ENCODE measurements at places on chromosomes 11 and 22.

- peak; percentile 60 for DNase-seq
Observed at GRCh38 chr22:50027639-50028537, 15.3 kb upstream of the IL17REL start.

GRCh38 chr11:44223238-44223637 lies 86.7 kb downstream of the ALX4 start:
- DNase-seq, result peak; percentile 57

- no peak for DNase-seq
Observed at GRCh38 chr22:50360578-50360977, 17.5 kb downstream of the PPP6R2 start.

GRCh38 chr11:108160970-108161566 lies 39.7 kb downstream of the ACAT1 start:
- no peak for DNase-seq

- DNase-seq, result no peak
Observed at GRCh38 chr11:46236918-46237247, 40.6 kb upstream of the CREB3L1 start.

- no peak for DNase-seq
Observed at GRCh38 chr11:57085611-57086010, 96.1 kb upstream of the LRRC55 start.

- DNase-seq, result no peak
Observed at GRCh38 chr11:117519590-117519989, 191.9 kb downstream of the CEP164 start.

GRCh38 chr11:114233755-114234154 lies 62.4 kb upstream of the NNMT start:
- DNase-seq, result no peak

DNA sequence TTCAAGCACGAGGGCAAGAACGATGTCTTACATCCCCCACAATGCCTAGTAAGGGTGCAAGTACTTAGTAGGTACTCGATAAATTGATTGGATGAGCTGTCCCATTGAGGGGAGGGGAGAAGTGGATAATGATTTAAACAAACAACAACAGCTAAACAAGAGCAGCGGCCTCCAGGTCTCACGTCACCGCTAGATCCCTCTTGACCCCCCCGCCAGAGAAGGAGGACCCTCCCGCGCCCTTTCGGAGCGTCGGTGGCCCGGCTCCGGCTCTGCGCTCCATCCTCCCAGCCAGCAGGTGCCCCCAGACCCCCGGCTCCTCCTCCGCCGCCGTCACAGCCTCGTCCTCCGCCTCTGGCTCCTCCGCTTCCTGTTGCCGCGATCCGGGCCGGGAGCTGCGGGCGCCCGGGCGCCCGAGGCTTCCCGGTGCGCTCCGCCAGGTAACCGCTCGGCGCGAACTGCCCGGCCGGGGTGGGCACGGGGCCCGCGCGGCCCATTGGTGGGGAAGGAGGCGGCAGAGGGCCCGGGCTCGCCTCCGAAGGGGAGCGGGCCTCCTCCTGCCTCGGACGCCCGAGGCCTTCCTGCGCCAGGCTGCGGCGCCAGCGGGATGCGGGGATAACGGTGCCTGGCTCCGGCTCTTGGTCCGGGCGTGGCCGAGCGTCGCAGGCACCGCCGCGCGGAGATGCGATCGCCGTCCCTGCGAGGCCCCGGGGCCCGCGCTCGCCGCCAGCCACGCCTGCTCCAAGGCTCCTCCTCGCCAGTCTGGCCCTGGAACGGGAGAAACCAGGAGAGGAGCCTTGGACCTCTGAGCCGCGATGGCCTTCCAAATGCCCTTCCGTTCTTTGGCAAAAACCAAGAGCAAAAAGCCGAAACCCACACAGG lies at the start of gene TLCD5:
Gene TLCD5 (plus strand): TSS at position 368 of the 879 bp plus-strand sequence. CDS start 2,143 bp downstream, outside the sequence.
- DNase-seq, result peak; percentile 60

GRCh38 chr11:86103808-86104207 lies 34.9 kb upstream of the PICALM start:
- no peak for DNase-seq

- DNase-seq, result no peak
Observed at GRCh38 chr11:3338569-3339339, 40.2 kb downstream of the ZNF195 start.

DNA sequence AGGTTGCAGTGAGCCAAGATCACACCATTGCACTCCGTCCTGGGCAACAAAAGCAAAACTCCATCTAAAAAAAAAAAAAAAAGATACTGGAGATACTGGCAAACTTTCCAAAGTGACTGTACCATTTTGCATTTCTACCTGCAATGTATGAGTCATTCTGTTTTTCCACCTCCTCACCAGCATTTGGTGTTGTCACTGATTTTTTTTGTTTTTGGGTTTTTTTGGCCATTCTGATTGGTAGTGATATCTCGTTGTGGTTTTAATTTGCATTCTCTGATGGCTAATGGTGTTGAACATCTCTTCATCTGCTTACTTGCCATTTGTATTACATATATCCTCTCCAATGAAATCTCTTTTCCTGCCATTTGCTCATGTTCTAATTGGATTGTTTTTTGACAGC lies 12.0 kb upstream of the RBX1 start:
- DNase-seq, result no peak

GRCh38 chr11:104322696-104323095 lies 158.7 kb upstream of the PDGFD start:
- DNase-seq, result no peak

- DNase-seq, result no peak
Observed at GRCh38 chr11:117157507-117157906, 13.4 kb downstream of the PAFAH1B2 start.

GRCh38 chr11:106072804-106073203 lies 4.3 kb downstream of the KBTBD3 start:
- DNase-seq, result no peak

DNA sequence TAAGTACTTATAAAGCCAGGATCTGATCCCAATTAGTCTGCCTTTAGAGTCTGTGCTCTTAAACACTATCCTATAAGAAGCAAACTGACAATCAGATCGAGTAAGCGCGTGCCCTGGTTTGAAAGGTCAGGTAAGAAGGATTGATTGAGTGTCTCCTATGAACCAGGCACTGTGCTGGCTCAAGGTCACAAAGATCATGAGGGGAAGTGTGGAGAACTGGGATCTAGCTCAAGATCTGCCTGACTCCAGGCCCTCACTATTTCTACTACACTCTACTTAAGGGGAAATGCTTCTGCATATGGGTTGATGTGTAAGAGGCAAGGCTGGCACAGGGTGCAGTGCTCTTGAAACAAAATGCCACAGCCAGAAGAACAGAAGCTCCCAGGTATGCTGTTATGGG lies 77.0 kb downstream of the ME3 start:
- DNase-seq, result no peak

- DNase-seq, result no peak
Observed at GRCh38 chr11:109454857-109455256, 32.9 kb downstream of the C11orf87 start.

- no peak for DNase-seq
Observed at GRCh38 chr22:44787832-44788231, 35.5 kb downstream of the ARHGAP8 start.

- DNase-seq, result no peak
Observed at GRCh38 chr22:40679964-40680818, 907 bp downstream of the MCHR1 start.

DNA sequence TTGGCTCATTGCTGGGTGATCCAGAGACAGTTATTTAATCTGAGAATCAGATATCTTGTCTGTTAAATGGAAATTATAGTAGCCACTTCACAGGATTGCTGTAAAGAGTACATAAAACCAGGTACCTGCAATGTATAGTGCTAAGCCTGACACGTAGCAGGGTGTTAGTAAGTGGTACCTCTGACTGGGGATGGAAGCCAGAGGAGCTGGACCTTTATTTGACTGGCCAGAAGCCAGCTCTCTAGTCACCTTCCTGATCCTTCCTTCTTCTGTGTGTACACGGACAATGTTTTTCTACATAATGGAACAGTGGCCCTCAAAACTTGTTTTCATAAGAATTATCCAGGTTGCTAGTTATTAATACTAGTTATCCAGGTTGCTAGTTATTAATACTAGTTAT lies 25.5 kb upstream of the EHF start:
- no peak for DNase-seq

- peak; percentile 66 for DNase-seq
Observed at GRCh38 chr11:3022982-3023381, 30.9 kb upstream of the NAP1L4 start.

DNA sequence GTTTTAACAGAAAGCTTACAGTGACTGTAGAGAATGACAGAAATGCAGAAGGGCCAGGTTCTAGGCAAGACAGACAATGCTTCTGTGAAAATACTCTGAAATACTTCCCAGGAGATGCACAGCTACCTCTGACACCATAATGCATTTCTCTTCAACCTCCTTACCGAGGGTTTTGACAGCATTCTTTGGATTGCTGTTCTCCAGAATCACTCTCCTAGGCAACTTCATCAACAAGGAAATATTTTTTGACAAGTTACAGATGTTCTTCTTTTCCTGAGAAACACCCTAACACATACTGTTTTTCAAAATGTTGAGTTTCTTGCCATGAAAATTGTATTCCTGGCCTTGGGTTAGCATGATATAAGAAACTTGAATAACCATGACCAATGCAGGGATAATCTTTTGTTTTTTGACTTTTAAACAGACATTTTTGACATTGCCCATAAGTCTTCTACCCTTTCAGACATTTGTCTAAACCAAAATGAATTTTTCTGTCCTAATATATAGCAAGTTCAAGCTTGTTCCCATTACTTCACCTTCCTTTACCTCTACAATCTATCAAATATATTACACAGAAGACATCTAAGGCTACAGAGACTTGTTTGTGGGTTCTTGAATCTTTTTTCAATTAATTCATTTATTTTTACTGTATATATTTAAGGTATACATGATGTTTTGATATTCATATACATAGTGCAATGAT lies 108.1 kb downstream of the CCDC34 start:
- peak; percentile 7 for DNase-seq

DNA sequence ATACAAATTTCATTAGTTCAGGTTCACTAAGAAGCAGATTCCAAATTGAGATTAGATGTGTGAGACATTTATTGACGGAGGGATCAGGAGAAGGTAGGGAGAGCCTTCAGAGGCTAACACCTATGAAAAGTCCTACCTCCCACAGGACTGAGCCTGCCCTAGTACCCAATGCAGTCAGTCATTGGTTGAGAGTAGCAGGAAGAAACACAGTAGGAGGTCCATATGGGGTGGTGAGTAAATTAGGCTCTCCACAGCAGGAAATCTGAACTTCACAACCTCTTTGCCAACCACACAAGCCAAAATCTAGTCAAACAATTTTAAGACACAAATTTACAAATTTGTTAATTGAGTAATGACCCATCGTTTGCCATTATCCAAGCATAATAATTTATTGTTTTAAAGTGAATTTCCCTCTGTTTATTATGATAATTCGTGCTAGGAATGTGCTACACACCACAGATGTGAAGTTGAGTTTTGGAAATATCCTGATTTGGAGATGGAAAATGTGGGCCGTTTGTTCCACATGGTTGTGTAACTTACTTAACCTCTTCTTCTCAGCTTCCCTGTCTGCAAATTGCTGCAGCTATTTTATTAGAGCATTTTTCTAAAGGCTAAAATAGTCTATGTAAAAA lies 542.1 kb downstream of the ETS1 start:
- DNase-seq, result no peak

- DNase-seq, result no peak
Observed at GRCh38 chr22:40332319-40332781, 13.9 kb upstream of the ADSL start.

- DNase-seq, result no peak
Observed at GRCh38 chr11:40129266-40129665, 1330.2 kb downstream of the LRRC4C start.

DNA sequence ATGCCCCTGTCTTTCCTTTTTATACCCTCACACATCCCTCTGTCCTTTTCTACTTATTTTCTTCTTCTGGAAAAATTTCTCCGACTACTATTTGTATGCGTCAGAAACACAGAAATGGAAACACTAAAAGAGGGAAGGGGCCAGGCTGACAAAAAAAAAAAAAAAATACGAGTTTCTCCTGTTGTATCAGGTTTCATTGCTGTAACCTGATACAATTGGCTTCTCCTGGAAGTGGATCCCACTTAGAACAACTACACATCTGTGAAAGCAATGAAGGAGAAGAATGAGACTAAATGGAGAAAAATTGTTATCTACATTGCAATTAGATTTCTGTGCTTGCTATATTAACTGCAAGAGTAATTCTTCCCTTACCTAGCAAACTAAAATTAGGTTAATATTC lies 393.9 kb downstream of the GUCY1A2 start:
- DNase-seq, result no peak

DNA sequence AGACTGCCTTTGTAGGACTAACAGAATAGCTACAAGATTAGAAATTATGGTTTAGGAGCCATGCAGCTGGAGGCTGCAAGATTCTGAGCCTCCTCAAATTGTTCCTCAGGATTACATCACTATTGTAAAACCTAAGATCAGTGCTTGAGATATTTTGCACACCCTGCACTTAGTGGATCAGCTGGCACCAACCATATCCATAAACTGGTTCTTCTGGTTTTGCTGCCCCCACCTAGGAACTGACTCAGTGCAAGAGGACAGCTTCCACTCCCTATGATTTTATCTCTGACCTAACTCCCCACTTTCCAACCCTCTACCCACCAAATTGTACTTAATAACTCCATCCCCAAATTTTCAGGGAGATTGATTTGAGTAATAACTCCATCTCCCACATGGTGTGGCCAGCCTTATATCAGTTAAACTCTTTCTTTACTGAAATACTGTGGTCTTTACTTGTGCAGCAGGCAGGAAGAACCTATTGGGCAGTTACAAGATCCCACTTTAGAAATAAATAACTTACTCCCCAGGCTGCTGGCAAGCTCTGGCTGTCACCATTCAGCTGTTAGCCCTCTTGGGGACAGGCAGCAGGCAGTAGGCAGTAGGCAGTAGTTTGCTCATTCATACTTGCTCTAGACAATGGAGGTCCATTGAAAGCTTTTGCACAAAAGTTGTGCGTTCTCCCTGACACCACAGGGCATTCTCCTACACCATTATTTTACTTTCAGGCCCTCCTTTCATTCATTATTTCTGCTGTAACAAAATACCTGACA lies 119.0 kb downstream of the SLC17A6 start:
- DNase-seq, result no peak

DNA sequence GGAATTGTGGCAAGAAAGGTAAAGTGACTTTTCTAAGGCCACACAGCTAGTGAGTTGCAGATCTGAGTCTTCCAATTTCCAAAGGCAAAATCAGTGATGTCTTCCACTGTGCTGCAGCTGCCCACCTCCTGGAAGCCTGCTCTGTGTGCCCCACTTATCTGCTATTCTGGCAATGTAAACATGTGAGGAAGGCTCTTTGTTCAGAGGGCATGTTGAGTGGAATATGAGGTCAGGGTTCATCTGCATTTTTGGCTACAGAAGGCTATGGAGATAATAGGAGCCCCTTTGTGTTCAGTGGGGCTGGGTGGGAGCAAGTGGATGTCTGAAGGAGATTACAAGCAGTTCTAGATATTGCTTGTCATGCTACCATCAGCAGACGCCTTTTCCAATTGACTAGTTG lies 396.2 kb downstream of the BUD13 start:
- DNase-seq, result no peak

DNA sequence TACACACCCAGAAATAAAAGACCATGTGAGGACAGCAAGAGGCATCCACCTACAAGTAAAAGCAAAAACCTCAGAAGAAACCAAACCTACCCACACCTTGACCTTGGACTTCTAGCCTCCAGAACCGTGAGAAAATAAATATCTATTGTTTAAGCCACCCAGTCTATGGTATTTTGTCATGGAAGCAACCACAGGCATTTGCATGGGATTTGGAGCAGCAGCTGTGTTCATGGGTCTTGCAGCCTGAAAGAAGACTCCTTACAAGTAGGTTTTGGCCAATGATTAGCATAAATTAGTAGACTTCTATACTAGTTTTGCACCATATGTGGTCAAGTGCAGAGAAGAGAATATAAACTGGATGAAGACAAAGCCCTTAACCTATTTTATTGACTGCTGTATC lies 27.9 kb downstream of the FSHB start:
- DNase-seq, result no peak

Data from hepatic stellate cell (primary cell).